Retina (tissue), 1 donor: ENCODE measurements at places on chromosomes 7 and 10.

DNA sequence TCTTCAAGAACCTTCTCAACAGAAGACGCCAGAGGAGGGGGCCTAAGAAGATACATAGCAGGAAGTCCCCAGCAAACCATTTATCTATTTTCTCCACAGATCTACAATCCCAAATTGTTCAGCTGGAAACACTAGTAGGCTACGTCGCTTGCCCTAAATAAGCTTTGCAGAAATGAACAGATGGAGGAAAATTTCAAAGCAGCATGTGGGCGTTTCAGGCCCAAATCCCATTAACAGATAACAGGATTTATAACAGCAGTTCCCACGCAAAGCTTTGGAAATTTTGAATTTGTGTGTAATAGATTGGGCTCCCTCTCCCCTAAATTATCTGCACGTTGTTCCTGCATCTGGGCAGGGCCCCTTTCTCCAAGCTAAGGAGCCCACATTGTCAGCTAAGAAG is 60.6 kb upstream of the FRMD4A start:
- DNase-seq, result no peak

- no peak for DNase-seq
These were observed 974.6 kb upstream of the CELF2 start for GRCh38 chr10:10043083-10043482.

DNA sequence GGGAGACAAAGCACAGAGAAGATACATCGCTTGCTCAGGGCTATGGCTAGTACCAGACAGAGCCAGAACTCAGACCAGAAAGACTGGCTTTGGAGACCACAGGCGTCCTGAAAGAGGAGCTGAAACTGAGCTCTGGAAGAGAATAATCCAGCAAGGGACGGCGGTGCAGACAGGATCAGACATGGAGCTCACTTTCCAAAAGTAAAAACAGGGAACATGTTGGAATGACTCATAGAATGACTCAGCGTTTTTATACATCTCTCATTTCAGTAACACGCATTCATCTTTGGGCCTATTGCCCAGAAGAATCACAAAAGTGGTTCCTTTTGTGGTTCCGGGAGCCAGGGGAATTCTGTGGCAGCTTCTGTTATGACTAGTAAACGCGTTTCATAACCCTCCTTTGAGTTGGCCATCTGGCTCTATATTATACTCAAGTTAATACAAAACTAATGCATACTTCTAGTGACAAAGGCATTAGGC is 37.2 kb downstream of the PLEKHS1 start:
- no peak for DNase-seq

- no peak for DNase-seq
These were observed 49.2 kb upstream of the ANKRD1 start for GRCh38 chr10:90969947-90970673.

DNA sequence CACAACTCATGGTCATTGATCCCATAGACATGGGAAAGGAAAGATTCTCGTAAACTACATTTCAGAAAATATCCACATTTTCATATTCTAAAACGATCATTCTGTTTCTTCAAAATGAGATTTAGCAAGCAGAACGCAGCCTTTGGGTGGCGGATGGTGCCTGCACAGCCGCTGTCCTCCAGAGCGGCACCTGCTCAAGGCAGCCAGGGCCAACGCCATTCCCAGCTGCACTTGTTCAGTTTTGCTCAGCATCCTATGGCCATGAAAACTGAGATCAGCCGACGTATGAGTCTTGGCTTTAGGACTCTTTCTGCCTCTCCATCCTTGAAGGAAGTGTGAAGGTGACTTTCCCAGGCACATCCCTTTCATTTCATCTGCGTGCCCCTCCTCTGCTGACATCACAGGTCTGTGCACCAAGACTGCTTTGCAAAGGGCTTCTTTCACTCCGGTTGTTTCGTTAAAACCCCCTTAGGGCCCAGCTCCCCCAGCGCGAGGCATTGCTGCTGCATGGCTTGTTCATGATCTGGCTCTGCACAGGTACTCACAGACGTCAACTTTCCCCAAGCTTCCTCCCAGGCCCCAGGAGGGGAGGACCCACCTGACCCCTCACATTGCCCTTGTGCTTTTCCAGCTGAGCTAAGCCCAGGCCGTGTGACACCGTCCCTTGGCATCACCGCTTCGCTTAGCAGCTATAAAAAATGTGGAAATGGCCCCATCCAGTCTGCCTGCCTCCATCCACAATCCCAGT is 37.2 kb downstream of the TCERG1L start:
- no peak for DNase-seq

GRCh38 chr7:22671177-22671879 is 55.7 kb upstream of the IL6 start:
- no peak for DNase-seq

GRCh38 chr7:26891400-26892350 is 27.3 kb upstream of the SKAP2 start:
- DNase-seq, result no peak

DNA sequence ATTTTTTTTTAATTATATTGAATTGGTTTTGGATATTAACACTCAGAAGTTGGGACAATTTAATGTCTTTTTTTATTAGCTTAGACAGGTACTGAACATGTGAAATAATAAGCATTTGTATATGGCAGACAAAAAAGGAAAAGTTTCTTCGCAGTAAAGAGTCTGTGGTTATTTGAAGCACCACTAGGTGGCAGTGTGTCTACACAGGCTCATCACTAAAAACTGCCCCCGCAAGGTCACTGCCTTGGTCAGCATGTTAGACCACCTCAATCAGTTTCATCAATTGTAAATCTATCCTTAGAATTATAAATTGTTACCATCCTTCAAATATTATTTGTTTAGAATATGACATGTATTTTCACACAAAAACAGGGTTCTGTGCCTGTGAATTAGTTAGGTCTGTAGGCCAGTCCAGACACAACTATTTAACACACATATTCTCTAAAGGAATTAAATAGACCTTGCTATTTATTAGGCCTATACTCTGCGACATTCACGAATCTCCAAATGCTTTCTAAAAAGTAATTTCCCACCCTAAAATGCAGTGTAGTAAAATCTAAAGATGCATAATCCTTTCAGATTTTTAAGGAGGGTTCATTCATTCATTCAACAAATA is 17.0 kb downstream of the PNLIPRP3 start:
- peak; percentile 48 for DNase-seq
